Right lobe of liver (tissue), 6 donors: ENCODE measurements at places on chromosomes 4 and X. TPM values are rescaled to one million over a fixed set of nuclear protein-coding genes. Genes with fewer than 3 reads are reported as not detected.

The NXF2B gene
- not detected for total RNA-seq

GRCh38 chrX:66638591-66639500 lies at the start of gene EDA2R:
TSS of gene EDA2R (minus strand) at chrX:66639078. CDS start at chrX:66616020, 23,058 bp downstream.
- H3K4me3 ChIP-seq = no peak within 1 kb of the TSS
- no peak for DNase-seq
- H3K27me3 ChIP-seq = no peaks in the 10 kb centered on the region
- no peaks in the 10 kb centered on the region for H3K4me1 ChIP-seq
- no peaks in the 10 kb centered on the region for H3K36me3 ChIP-seq
- H3K27ac ChIP-seq = no peak within 1 kb of the TSS

GRCh38 chr4:73883306-73883705 lies 14.1 kb downstream of the CXCL1 start:
- no peak overlapping the region for H3K27ac ChIP-seq
- no peaks in the 10 kb centered on the region for H3K4me1 ChIP-seq
- H3K27me3 ChIP-seq = no peaks in the 10 kb centered on the region
- no peak for DNase-seq
- H3K4me3 ChIP-seq = no peak overlapping the region
- no peaks in the 10 kb centered on the region for H3K36me3 ChIP-seq

The MAGEA4 gene
- total RNA-seq = not detected

The UGT8 gene
- not detected for total RNA-seq

The CCDC110 gene
- total RNA-seq = 1.4 TPM

The ALB gene
- 117,834 TPM for total RNA-seq

The CCSER1 gene
- 0.15 TPM for total RNA-seq

The CFAP99 gene
- total RNA-seq = 0.86 TPM

DNA sequence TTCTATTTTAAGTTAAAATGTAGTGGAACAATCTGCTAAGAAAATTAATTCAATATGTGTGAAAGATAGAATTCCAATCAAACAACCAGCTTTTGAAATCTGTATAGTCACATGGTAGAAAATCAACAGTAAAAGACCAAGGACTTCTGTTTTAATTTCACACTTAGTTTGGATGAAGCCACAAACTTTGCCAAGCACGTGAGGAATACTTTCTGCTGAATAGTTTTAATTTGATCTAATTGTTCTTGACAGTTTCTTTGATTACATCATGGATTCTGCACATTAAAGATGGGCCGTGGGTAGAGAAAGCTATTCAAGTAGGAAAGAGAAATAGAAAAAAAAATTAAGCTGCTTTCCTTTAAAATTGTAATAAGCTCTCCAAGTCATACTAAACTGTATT lies 137.9 kb upstream of the FAM241A start:
- DNase-seq = no peak
- H3K4me1 ChIP-seq = no peaks in the 10 kb centered on the region
- no peaks in the 10 kb centered on the region for H3K36me3 ChIP-seq
- no peaks in the 10 kb centered on the region for H3K27me3 ChIP-seq
